ENCODE measurements at places on chromosomes 4 and X.

DNA sequence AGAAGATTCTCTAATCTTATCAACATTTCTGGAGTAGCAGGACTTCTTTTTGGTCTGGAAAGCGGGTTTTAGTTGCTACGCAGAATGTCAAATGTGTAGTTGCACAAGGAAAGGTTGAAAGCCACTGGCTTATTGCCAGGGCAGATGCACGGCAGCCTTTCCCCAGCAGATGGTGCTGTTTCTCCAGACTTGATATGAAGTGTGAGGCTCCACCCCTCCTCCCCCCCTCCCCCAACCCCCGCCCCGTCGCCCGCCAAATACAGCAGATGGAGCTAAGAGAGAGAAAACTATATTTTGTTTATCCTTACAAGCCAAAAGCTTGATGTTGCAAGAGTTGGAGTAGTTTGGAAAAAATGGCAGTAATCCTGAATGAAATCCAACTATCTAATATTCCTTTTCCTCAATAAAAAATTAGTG is 32.0 kb downstream of the ENOPH1 start:
- peak; percentile 28 for DNase-seq

DNA sequence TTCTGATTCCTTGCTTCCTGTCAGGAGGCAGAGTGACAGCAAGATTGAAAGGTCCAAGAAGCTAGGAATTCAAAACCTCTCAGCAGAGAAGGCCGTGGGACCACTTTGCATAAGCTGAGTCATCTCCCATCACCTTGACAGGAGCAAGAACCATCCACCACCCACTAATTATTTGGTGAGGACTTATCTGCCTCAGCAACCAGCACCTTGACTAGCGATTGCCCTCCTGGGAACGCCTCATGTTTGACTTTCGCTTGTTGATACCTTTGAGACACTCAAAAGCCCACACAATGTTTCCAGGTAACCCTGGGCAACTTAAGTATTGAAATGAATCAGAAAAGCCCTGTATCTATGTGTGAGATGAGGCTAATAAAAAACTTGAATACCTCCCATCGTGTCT is 233.5 kb upstream of the GYPA start:
- no peak for DNase-seq

- DNase-seq, result no peak
Measured at GRCh38 chrX:25288676-25289075, 272.9 kb upstream of the ARX start.

DNA sequence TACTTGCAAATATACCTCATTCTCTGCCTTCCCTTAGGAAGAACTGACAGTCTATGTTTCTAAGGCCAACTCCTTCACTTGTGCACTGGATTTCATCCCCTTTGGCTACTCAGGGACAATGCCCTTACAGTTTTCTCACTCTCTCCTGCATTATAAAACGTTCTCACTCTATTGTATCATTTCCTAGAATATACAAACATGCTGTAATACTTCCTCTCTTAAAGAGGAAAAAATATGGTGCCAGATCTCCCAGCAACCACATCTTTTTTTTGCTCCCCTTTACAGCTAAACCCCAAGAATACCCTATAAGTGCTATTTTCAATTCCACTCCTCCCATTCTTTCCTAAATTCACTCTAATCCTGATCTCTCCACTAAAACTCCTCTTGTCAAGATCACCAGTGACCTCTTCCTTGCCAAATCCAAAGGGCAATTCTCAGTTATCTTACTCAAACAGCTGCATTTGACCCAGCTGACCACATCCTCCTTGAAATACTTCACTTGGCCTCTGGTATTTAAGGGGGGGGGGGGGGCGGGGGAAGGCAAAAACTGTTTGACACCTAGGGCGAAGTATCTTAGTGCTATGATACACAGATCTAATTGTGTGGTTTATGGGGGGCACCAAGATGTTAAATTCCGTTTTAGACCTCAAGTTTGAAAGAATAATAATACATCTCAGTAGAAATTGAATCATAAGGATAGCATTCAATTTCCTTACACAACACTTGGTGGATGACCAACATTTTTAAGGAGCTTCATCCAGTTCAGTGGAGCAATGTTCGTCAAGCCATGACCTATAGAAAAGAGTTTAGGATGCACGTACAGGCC is 1.6 kb downstream of the RCHY1 start:
- DNase-seq, result no peak

DNA sequence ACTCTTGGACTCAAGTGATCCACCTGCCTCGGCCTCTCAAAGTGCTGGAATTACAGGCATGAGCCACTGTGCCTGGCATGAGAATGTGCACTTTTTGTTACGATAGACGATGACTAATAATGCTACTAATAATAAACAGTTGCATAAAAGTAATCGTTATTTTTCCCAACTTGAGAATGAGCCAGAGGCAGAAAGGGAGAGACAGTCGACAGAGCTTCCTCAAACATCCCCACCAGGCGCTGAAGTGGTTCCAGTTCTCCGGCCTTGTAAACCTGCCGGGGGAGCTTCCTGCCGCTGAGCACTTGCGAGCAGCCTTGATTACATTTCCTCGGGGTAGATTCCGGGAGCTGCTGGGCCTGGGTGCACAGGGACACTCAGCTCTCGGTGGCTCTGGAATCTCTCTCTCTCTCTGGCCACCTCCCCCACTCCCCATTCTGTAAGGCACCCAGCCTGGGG is 8.9 kb upstream of the HTRA3 start:
- no peak for DNase-seq

DNA sequence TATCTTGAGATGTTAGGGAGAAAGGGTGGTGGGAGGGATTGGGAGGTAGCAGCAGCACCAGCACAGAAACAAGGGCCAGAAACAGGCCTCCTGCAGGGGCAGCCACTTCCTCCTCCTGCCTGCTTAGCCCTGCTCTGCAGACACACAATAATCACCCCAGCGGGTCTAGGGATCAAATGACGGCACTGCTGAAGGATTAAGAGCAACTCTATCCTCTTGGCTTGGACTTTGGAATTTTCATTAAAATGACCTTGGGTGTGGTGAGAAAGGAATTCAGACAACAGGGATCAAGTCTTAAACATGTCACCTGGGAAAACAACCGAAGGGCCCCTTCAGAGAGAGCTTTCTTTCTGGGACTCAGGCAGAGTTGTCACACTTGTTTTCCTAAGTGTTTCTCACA is 353.4 kb downstream of the SPRY1 start:
- no peak for DNase-seq

GRCh38 chrX:31224381-31225012 is 152.7 kb upstream of the FTHL17 start:
- DNase-seq, result no peak

- no peak for DNase-seq
Measured at GRCh38 chr4:138297743-138298405, 55.7 kb upstream of the SLC7A11 start.

- no peak for DNase-seq
Measured at GRCh38 chr4:133161570-133162295, 12.6 kb downstream of the PCDH10 start.

DNA sequence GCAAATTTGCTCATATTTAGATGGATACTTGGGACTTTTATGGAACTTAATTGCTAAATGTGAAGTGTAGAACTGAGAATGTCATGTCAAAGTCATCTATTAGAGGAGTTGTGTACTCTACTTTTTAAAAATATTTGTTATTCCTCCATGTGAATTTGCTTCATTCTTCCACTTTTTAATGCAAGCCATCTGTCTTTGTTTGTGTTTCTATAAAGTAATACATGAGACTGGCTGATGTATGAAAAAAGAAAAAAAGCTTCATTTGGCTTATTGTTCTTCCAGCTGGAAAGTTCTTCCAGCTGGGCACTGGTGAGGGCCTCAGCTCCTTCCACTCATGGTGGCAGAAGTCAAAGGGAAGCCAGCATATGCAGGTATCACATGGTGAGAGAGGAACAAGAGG is 114.6 kb upstream of the GRID2 start:
- DNase-seq, result no peak

- no peak for DNase-seq
Measured at GRCh38 chr4:57270346-57270745, 160.2 kb upstream of the IGFBP7 start.

- no peak for DNase-seq
Measured at GRCh38 chrX:123988423-123989111, 27.1 kb downstream of the STAG2 start.

DNA sequence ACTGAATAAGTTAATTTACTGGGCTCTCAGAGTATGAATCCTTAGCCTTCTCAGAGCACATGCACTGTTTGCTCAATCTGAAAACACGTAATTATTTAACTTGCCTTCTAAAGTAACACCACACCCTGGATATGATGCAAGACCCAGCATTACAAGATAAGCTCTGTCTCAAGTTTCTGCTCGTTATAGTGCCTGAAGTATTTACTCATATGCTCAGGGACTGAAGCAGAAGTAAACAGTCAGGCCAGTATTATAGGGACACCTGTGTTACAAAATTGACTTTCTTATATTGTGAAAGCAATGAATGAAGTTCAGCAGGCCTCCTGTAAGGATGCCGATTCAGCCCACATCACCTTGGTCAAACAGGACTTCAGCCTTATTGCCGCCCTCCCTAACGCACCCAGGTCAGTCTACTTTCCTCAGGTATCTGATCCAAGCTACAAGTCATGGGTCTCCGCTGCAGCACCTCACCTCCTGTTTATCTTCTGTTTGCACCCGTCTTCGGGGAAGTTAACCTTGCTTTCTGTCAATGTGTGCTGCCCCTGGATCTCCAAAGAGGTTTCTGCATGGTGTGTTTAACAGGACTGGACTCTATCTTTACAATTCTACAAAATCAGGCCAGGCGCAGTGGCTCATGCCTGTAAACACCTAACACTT is 42.8 kb upstream of the KLF3 start:
- DNase-seq, result no peak

DNA sequence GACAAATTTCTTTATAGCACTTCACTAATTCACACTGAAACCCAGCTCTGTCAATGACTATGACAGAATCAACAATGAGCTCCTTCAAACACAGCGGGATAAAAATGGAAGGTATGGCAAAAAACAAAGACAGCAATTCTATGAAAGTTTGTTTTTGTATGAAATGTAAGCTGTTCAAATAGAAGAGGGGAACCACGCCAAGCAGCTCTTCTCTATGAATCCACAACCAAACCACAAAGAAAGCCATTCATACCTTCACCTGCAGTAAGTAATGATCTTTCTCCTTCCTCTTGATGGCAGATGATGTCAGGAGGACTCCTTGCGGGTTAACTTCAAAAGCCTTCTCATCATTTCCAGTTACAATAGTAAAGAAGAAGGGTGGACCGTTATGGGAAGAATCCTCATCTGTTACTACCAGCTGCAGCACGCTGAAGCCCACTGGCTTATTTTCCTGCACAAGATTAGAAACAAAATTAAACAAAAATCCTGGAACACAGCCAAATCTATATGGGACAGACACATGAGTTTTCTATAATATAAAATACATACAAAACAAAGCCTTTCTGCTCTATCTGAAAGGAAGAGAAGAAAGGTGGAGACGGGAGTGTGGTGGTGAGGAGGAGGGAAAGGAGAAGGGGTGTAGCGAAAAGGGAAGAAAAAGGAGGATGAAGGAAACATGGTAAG is 48.9 kb upstream of the MTNR1A start:
- DNase-seq, result no peak

GRCh38 chr4:70627620-70628019 is 924 bp upstream of the ENAM start:
- DNase-seq, result no peak

DNA sequence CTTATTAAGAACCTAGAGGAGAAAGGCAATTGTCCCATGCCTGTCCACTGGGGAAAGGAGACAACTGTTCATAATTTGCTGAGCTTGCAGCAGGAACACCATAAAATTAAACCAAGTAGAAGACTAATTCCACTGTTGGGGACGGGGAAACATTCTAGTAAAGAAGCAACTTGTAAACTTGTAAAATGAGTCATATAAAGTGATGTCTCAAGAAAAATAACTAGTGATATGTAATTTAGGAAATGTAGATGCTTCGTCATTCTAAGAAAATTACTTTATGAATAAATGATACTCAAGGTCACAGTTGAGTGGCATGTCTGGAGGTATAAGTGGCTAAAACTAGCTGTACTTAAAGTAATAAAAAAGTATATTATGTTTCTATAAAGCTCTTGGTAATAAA is 121.2 kb upstream of the MID1 start:
- no peak for DNase-seq

DNA sequence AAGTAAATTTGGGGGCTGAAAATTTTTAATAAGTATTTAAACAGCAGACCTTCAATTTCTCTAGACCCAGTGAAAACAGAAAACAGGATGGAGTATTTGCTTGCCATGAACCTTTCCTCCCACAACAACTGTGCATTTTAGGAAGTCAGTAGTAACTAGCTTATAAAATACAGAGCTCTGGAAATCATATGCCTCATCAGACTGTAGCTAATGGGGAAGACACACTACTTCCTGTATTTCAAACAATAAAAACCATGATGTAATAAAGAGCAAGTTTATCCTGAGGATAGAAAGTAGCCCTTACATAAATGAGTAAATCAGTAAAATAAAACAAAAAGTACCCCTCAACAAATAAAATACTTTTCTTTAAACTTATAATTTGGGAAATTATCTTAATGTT is 280.1 kb upstream of the ZFP42 start:
- no peak for DNase-seq

GRCh38 chr4:98686043-98686707 is 27.8 kb upstream of the TSPAN5 start:
- DNase-seq, result no peak

DNA sequence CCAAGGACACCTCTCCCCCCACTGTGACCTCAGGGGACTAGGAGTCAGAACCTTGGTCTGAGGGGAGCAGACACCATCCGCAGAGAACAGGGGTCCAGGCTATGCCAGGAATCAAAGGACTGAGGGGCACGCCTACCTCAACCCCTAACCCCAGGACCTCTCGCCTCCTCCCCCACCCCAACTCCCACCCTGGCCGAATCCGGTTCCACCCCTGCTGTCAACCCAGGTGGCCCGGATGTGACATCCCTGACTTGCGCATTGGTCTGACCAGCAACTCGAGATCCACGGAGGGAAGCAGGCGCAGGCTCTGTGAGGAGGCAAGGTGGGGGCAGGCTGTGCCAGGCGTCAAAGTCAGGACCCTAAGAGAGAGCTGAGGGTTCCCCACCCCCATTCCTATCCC is 468 bp upstream of the MAGEA4 start:
- DNase-seq, result no peak

GRCh38 chr4:137427411-137427810 is 104.9 kb downstream of the PCDH18 start:
- no peak for DNase-seq

DNA sequence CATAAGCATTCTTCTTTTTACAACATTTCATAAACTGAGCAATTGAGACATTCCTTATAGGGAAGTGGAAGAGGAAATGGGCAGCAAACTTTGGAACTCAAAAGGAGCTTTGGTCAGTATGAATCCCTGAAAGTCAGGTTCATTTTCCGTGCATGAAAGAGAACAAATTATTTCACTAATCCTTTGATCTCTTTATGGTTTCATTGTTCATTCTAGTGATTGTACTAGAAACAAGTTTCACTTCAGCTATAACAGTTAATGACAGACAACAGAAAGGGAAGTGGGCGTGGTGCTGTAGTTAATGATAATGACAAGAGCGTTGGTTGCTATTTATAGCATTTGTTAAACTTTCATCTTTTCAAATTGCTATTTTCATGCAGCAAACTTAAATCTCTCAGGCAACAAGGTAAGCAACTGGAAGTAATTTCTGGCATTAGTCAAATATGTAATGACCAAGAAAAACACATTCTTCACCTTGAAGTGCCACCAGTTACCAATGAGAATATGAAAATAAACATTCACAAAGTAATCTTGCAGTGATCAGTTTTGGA is 98.4 kb downstream of the AREG start:
- DNase-seq, result no peak

GRCh38 chr4:41670530-41670929 is 78.0 kb downstream of the PHOX2B start:
- DNase-seq, result no peak

- no peak for DNase-seq
Measured at GRCh38 chr4:59537246-59537886, 1662.8 kb upstream of the ADGRL3 start.
